GDM1 (cell line): ENCODE measurements at places on chromosomes 11 and 22.

GRCh38 chr11:75140269-75141138 lies 10.4 kb upstream of the SLCO2B1 start:
- peak; percentile 20 for DNase-seq

DNA sequence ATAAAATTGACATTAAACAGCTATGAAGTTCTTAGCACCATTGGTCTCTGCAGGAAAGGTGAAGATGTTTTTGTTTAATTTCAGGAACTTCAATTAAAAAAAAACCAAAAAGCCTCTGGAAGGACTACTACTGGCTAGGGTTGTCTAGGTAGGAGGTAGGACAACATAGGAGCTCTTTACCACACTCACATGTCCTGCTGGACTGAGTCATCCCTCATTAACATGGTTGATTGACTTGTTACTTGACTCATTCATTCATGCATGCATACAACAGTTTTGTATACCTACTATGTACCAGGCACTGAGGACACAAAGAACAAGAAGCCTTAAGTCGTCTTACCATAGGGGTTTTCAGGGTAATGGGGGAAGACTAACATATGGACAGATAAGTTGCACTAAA lies 216.9 kb upstream of the ARHGAP20 start:
- no peak for DNase-seq

DNA sequence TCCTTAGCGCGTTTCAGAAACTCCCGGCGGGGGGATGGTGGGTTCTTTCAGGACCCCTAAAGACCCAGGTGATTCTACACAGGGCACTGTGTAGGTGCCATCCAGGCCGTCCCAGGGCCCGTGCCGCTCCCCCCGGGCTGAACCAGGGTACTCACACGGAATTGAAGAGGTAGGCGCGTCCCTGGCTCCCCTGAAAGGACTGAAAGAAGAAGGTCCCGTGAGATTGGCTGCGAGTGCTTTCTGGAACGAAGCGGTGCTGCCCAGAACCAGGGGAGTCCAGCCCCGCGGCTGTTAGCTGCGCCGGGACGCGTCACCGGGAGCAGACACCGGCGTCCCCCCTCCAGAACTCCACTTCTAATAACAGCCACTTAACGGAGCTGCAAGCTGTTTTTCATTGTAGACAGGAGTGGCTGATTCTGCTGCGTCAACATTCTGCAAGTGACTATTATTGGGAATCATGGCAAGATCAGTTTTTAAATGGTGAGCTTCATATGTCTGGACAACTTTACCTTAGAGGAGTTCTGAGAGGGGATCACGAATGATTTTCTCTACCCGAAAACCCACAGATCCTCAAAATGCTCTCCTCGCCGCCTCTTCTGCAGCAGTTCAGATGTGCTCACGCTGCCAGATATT lies 31.8 kb downstream of the YPEL1 start:
- DNase-seq: no peak

- no peak for DNase-seq
Measured at GRCh38 chr22:20582520-20583361, 75.3 kb downstream of the MED15 start.

GRCh38 chr11:119441898-119442243 lies 18.9 kb upstream of the THY1 start:
- no peak for DNase-seq

- DNase-seq: no peak
Measured at GRCh38 chr11:35200811-35201341, 61.9 kb downstream of the CD44 start.

DNA sequence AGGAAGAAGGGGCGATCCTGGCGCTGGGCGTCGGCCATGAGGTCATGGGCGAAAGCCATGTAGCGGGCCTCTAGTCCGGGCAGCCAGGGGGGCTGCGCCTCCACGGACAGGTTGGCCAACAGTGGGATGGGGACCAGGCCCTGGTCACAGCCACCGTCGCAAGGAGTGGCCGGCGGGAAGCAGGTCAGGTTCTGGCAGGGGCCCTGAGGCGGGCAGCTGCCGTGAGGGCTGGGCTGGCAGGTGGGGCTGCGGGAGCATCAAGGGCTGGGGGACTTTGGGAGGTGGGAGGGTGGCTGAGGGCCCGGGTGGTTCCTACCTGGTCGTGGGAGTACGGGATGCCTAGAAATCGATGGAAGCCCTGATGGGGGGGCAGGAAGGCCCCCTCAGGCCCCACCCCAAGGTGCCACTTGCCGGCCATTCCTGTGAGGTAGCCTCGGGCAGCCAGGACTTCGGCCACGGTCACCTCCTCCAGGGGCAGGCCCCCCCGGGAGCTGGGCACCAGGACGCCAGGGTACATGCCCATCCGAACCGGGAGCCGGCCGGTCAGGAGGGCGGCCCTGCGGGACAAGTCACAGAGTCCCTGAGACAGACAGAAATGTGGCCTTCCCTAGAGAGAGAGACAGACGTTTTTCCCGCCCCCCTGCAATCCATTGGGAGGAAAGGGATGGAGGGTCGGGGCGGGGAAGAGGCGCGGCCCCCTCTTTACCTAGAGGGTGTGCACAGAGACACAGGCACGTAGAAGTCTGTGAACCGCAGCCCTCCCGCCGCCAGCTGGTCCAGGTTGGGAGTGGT lies 906 bp downstream of the ARSA start:
- no peak for DNase-seq

DNA sequence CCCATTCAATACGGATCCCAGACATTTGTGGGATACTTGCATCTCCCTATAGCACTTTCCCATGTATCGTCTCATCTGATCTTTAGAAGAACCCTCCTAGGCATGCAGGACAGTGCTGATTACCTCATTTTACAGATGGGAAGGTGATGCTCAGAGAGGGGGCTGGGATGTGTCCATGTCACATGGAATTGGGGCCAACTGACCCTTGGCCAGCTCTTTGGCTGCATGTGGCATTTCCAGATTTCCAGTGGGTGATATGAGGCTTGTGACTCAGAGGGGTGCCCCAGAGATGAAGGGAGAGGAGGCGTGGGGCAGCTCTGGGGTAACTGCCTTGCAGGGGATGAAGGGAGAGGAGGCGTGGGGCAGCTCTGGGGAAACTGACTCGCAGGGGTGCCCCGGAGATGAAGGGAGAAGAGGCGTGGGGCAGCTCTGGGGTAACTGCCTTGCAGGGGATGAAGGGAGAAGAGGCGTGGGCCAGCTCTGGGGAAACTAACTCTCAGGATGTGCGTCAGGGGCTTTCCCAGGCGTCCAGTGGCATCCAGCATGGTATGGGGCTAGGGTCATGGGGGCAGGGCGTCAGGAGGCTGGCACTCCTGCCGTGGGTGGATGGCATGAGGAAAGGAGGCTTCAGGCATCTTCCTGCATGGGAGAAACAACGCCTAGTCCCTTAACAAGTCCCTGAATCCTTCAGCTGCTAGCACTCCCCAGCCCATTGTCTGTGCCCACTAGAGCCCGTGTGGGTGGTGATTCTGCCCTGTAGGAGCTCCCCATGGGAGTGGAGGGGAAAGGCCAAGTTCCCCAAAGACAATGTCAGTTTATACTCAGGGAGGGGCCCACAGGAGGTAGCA lies 11.9 kb upstream of the CERK start:
- DNase-seq: no peak

DNA sequence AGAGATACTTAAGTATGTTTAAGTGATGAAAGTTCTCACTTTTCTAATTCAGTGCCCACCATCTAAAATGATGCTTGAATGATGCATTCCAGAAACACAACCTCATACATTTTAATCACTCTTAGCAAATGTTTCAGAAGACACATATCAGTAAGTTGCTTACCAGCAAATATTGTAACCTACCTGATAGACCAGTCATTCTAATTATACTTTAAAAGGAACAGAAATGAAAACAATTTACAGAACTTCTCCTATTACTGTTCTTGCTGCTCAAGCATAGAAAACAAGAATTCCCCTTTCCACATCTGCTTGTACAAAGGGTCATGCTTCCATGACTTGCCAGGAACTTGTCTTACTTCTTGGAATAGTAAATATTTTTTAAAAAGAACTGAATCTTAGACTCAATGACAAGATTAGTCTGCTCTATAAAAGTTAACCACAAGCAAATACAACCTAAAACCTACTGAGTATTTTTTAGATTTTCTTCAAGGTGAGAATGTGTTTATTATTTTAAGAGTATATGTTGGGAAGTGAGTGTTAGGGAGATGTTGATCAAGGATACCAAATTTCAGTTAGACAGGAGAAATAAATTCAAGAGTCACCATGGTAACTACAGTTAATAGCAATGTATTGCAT lies 82.0 kb upstream of the SC5D start:
- DNase-seq: no peak

DNA sequence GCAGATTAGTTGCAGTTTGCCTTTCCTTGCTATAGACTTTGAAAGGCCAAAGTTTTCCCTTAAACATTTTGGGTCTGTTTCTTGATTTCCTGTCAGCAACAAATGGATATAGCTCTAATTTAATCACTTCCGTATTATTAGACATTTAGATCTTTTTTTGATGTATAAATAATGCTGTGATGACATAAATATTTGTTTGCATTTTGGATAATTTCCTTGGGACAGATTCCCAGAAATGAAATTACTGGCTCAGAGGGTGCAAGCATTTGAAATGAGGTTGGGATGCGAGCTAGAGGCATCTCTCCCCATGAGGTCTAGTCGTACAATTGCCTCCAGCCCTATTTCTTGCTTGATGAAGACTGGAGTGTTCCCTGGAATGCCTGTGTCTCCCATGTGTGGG lies 94.2 kb downstream of the TBC1D22A start:
- no peak for DNase-seq

GRCh38 chr22:17974703-17975372 lies 49.5 kb downstream of the MICAL3 start:
- DNase-seq: no peak

DNA sequence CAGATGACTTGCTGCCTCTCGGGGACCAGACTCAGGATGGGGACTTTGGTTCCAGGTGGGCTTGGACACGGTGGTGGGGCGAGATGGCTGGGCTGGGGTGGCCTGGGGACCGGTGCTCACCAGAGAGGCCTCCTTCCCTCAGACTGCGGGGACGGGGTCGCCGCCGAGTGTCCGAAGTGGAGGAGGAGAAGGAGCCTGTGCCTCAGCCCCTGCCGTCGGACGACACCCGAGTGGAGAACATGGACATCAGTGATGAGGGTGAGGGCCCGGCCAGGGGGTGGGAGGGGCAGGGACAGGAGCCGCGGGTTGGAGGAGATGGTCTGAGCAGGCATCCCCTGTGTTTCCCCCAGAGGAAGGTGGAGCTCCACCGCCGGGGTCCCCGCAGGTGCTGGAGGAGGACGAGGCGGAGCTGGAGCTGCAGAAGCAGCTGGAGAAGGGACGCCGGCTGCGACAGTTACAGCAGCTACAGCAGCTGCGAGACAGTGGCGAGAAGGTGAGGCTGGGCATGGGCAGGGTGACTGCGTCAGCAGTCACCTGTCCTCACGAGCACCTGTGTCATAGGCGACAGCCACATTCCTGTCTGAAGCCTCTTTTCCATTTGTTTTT lies 5.9 kb downstream of the SART1 start:
- no peak for DNase-seq

GRCh38 chr11:95904009-95904650 lies 19.8 kb downstream of the MTMR2 start:
- DNase-seq: no peak

- DNase-seq: no peak
Measured at GRCh38 chr11:43825217-43825816, 55.3 kb upstream of the ALKBH3 start.

DNA sequence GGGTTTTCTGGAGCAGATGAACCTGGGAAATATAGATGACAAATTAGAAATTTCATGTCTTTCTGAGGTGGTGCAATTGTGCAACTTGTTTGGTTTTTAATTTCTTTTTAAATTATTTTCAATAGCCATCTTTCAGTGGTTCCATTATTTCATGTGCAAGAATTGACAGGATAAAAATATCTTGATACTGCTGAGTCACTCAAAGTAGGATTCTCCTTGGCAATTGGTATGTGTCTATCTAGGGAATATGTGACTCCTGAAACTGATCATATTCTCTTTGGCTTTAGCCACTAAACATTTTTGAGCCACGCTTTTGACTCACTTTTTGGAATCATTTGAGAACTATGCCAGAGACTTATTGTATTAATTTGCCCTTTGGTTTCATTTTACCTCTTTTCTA lies 331.5 kb downstream of the KCNA4 start:
- DNase-seq: no peak

- DNase-seq: no peak
Measured at GRCh38 chr22:45911601-45912271, 65.2 kb downstream of the WNT7B start.

DNA sequence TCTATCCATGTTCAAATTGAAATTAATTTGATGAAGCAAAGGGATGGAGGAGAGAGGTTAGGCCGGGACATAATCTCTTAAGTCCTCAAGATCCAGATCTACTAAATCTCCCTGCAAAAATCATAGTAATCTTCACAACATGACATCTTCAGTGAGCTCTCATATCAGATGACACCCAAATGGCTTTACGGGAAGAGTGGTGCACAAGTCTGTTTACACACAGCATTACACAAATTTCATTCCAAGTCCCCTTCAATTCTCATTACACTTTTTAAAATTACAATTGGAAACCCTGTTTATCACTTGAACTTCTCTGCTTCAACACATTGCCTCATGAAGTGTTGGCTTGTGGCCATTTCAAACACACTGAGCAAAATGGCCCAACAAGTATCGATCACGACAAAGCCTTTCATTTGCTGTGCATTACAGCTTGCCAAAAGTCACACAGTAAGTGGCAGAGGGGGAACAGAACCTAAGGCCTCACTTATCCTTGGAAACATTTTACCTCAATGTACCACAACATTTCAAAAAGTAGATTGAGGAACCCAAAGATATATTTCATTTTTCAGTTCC lies 17.9 kb upstream of the TPH1 start:
- DNase-seq: no peak

DNA sequence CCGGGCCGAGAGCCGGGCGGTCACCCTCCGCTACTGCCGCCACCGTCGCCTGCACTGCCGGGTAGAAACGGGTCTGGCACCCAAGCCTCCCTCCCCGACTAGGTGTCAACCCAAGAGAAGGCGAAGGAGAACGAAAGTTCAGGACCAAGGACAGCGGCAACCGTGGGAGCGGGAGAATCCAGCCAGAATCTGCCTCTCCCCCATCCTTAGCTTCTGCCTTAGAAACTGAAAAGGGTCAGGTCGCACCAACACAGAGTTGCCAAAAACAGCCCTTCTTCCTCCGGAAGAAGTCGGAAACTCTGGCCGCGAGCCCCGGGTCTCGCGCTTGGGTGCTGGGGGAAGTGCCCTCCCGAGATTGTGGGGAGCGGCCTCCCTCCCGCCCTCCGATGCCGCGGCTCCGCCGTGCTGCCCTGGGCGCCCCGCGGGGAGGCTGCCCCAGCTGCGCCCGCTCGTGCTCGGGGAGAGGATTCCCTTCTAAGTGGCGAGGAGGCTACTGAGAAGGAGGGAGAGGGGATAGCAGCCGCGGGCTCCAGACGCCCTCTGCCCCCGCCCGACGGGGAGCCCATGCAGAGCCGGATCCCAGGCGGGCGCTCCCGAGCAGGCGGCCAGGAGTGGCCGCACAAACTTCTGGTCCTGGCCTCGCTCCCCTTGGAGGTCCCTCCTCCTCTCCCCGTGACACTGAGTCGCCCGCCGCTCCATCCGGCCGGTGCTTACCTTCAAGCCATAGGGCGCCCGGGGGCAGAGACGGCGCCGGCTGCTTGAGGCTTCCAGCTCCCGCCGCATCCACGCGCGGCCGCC lies 637 bp downstream of the DRD2 start:
- peak; percentile 15 for DNase-seq

- peak; percentile 38 for DNase-seq
Measured at GRCh38 chr11:78202733-78203167, 14.0 kb downstream of the USP35 start.
